CD4-positive, alpha-beta T cell (primary cell): ENCODE measurements at places on chromosomes 11 and 22.

DNA sequence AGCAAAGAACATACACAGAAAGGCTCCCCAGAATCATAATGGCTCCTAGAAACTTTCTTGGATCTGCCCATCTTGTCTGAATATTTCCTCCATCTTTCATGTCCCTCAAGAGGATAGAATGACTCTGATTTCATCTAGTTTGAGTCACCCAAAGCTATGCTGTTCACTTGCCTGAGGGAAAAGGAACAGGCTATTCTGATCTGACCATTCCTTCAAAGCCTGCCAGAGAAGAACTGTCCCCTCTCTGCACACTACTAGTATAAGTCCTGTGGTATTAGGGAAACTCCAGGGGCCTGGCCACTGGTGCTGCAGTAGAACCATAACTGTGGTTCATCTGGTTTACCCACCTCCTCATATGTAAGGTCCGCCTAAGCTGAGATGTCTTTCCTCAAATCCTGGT lies 2.4 kb upstream of the PATE1 start:
- no peak for DNase-seq

GRCh38 chr11:697811-698311 lies 2.2 kb downstream of the TMEM80 start:
- DNase-seq: no peak

- no peak for DNase-seq
Measured at GRCh38 chr11:108511851-108512474, 13.8 kb upstream of the POGLUT3 start.

DNA sequence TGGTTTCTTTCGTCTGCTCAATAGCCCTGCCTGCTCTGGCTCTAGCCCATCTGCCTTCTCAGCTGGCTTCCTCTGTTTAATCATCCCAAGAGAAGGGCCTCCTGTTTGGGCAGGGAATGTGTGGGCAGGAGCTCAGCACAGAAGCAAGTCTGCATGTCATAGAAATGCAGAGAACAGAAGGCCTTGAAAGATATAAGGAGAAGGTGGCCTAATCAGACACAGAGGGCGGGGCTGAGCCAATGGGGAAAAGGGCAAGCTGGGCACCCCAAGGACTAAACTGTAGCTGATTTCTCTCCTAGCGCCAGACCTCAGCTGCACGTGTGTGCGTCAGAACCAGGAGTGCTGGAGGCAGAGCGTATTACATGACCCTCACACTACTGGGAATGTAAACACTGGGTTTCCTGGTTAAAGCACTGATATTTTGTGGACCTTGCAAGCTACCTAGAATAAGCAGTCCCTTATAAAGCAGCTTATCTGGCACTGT lies 7.6 kb upstream of the CCKBR start:
- no peak for DNase-seq

DNA sequence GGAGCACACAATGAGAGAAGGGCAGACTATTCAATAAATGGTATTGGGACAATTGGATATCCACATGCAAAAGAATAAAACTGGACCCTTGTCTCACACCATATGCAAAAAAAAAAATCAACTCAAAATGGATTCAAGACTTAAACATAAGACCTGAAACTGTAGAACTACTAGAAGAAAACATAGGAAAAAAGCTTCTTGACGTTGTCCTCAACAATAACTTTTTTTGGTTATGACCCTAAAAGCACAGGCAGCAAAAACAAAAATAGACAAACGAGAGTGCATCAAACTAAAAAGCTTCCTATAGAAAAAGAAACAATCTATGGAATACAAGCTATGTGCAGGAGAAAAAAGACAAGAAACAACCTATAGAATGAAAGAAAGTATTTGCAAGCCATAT lies 37.1 kb upstream of the EED start:
- no peak for DNase-seq

GRCh38 chr22:21657360-21658032 lies 8.3 kb upstream of the PPIL2 start:
- no peak for DNase-seq

DNA sequence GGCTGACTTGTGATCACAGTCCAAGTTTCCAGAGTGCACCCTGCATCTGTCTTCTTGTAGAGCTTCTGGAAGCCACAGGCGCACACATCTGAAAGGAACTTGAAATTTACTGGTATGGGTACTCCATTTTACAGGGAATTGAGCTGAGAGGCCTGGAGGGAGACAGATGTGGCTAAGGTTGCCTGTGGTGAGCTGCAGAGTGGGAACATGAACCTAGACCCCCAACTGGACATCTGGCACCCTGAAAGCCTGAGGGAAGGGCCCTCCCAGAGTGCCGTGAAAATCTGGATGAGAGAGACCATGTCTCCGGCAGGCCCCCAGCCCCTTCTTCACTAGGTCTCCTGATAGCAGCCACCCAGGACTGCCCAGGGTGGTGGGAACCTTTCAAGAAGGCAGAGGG lies 22.6 kb upstream of the SOX10 start:
- no peak for DNase-seq

- DNase-seq: peak; percentile 5
Measured at GRCh38 chr11:86245369-86246292, 1.1 kb downstream of the EED start.

DNA sequence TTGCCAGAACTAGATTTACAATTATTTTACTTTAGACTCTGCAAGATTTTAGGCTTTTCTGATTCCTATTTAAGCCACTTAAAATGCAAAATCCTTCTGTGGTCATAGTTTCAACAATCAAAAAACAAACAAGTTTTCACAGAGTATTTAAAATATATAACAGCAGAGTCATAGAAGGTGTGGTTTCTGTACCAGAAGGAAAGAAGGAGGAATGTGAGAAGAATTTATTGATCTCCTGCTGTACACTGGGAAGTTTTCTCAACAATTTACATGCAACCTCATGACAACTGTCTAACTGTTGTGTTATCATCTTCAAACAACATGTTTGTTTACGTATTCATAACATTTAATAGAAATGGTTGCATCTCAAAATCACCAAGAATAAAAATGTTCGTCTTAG lies 102.3 kb upstream of the CEP126 start:
- DNase-seq: no peak

DNA sequence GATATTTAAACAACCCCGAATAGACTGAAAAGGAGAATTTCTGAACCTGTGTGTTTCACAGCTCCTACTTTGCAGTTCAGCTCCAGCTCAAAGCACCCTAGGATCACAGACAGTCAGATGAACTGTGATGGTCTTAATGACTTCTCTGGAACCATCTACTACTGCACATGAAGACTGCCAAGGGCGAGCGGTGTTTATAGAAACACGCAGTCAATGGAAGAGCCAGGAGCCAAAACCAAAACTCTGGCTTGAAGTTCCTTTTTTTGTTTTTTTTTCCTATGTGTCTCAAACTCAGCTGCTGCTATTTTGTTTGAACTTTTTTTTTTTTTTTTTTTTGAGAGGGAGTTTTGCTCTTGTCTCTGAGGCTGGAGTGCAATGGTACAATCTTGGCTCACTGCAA lies 382.6 kb upstream of the SYN3 start:
- DNase-seq: no peak

- DNase-seq: no peak
Measured at GRCh38 chr11:35866601-35867000, 77.3 kb upstream of the LDLRAD3 start.

- no peak for DNase-seq
Measured at GRCh38 chr11:104369761-104370160, 205.8 kb upstream of the PDGFD start.
